Mesenteric fat pad (tissue), 1 donor: ENCODE measurements at places on chromosomes 16 and 17.

GRCh38 chr16:84730406-84731106, 30.8 kb downstream of the USP10 start:
- DNase-seq = no peak

DNA sequence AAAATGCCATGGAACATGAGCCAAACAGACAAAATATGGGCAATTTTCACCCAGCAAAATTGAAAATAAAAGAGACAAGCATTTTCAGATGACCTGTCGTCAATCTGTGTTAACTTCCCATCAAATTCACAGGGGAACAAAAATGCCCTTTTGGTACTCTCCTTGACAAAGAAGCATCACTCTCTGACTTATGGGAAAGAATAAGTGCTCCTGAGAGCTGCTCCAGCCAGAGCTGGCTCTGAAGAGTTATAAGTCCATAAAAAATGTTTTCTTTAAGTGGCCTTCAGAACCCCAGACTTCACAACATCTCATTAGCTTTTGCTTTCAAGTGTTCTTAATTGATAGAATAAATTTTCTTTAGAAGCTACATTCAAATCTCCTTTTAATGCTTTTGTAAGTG, 721.4 kb upstream of the GOT2 start:
- no peak for DNase-seq

- DNase-seq = no peak
Measured at GRCh38 chr16:75506574-75506973, 11.3 kb upstream of the CHST6 start.

- no peak for DNase-seq
Measured at GRCh38 chr16:30122604-30123160, 338 bp downstream of the MAPK3 start.

DNA sequence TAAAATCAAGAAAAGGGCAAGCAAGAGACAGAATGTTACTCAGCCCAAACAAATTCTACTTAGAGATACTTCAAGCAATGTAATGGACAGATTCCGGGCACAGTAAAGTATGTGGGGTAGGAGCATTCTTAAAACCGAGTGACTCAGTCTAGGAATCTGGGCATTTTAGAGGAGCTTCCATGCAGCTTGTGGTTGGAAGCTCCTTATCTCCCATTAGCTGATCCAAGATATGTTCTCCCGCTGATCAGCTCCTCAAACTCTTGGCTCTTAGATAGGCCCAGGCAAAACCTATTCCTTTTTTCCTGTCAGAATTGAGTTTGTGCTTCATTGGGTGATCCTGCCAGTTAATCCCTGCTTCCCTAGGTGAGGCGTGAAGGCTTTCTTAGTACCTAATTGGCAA, 303.3 kb downstream of the CEP112 start:
- no peak for DNase-seq

- no peak for DNase-seq
Measured at GRCh38 chr16:85369741-85370528, 243.2 kb upstream of the GSE1 start.

DNA sequence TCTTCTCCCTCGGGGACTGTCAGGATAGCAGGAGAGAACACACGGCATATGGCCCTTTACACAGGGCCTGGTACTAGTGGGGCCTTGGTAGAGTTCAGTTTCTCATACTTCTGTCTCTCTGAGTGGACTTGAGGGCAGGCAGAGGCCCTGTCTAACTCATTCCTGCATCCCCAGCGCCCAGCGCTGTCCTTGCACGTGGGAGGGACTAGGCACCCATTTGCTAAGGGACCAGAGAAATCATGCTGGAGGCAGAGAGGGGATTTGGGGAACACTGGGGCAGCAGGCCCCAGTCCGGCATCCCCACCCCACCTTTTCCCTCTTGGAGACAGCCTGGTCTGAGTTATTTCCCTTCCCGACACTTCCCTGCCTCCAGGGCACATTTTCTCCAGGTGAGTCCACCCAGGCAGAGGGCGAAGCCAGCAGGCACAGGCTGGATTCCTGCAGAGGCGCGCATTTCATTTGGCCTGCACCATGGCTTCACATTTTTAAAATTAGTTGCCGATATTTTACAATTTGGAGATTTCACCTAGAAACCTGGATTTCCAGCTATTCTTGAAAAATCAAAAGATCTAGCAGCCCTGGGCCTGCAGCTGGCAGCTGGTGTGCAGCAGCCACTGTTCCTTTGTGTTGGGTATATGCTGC, 9.7 kb upstream of the NKD1 start:
- DNase-seq = no peak

GRCh38 chr16:69486724-69487123, 62.3 kb downstream of the CYB5B start:
- DNase-seq = no peak

DNA sequence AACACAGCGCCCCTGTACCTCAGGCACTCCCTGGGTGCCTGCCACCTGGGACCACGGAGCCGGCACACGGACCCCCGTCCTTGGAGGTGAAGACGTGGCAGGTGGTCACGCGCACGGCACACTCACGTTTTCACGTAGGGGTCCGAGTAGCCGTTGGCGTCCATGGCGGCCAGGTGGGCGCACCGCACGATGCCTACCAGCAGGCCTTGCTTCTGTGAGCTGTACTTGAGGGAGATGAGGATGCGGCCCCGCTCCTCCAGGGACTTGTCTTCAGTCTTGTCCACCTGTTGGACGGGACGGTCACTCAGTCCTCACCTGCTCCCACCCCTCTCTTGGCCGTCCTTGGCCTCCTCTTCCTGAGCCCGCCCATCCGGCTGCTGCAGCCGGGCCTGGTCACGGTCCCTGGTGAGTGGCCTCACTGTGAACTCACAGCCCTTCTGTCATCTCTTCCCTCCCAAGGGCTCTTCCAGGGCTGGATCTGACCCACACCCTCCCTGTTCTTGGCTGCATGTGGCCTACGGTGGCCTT, 18.8 kb downstream of the SCGB1C2 start:
- DNase-seq = no peak

- no peak for DNase-seq
Measured at GRCh38 chr17:3946711-3947235, 17.5 kb downstream of the ATP2A3 start.

- no peak for DNase-seq
Measured at GRCh38 chr16:12252616-12253015, 276.1 kb downstream of the SNX29 start.

DNA sequence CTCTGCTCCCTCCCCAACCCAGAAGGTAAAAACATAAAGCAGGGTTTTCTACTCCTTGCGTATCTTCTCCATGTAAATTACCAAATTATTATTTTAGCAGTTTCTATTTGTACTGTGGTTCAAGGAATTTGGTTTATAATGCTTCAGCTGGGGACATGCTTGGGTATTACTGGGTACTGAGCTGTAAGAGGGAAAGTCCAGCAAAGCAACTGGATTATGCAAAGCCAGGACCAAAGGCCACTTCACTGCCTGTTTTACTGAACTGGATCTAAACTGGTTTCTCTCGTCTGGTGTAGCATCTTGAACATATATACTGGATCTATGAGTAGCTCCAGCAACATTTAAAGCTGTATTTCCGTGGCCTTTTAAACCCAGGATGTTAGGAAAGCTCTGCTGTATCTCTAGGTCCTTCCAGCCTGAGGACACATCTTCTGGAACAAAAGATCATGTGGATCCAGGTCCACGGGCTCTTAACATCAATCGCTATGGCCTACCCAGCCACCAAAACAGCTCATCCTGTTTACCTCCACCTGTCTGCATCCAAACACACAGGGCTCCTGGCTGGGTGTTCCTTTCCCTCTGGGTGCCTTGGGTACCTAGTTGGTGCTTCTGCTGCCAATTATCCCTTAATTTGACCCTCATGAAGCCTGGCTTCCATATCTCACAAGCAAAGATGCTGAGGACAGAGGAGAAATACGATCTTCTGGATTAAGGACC, 7.2 kb downstream of the PMP22 start:
- no peak for DNase-seq

DNA sequence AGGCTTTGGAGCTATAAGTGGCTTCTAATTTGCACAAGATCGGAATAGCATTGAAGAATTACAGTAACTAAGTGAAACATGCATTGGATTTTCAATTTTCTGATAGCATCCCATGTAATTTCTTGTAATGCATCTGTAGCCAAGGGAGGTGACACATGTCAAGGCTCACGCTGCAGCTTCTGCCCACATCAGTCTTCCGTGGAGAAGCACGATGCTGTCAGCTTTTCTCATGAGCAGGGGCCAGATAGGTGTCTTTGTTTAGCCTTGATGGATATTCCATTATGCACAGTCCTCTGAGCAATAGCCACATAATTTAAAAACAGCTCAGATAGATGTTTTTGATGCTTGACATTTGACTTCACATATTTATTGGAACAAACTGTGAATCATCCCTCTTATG, 1046.9 kb upstream of the EEF2KMT start:
- DNase-seq = no peak

DNA sequence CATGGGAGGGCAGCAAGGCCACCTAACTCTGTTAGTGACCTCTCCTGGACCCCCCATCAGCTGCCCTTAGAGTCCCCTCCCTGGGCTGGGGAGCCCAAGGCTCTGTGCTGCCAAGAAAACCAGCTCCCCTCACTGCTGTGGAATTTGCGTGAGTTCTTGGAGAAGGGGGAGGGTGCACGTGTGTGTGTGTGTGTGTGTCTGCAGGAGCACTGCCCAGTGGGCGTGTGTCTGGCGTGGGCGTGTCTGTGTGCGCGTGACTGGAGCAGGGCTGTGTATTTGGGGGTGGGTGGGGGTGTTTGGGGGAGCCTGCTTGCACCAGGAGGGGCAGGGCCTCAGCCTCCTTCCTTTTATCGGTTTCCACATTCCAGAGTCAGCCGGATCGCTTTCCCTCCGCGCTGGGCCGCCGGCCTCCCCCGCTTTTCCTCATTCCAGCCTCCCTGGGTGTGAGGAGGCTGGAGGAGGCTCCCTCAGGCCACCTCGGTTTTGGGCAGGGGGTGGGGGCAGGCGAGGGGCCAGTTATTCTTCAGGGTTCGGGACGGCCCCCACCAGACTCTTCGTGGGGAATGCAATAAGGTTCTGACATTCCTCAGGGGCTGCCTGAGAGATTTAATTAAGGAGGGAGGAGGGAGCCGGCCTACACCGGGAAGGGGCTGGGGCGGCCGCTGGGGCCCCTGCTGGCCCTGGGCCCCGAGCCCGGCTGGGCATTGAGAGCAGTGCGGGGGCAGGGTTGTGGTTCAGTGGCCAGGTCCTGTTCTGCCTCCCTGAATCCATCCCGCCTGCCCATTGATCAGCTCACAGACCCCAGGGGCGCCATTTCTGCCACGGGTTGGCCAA, 2.5 kb downstream of the VASN start:
- no peak for DNase-seq

DNA sequence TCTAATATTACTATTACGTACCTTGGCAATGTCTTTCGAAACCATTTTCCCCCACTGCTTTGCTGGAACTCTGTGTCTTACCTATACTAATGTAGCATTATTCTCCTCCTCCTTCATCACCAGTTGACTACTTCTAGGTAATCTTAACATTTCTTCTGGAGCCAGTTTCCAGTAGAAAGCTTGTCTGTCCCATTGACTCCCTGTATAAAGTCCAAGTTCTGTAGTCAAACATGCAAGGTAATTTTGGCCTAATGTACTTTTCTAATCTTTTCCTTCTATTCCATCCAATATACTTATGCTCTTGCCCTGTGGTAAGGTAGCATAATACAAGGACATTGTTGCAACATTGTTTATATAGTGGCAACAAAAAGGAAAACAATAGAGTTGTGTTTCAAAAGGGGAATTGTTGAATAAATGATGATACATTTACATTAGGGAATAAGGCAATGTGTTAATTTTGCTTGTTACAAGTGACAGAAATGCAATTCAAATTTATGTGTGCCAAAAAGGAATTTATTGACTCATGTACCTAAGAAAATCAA, 27.9 kb downstream of the OMG start:
- DNase-seq = no peak

DNA sequence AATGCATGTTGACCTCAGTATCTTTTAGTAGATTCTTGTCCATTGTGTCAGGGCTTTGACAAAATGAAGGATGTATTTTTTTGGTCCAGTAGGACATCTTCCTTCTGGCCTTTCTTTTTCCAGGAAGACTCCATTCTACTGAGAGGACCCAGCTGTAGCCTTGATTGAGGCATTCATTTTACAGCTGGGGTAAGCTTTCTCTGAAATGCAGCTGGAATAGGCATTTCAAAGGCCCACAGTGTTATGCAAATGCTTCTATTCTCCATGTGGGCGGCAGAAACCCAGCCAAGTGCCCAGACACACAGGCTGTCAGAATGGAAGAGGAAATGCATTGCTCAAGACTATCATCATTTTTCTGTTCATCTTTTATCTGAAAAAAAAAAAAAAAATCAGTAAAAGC, 629.0 kb upstream of the CDH8 start:
- no peak for DNase-seq

DNA sequence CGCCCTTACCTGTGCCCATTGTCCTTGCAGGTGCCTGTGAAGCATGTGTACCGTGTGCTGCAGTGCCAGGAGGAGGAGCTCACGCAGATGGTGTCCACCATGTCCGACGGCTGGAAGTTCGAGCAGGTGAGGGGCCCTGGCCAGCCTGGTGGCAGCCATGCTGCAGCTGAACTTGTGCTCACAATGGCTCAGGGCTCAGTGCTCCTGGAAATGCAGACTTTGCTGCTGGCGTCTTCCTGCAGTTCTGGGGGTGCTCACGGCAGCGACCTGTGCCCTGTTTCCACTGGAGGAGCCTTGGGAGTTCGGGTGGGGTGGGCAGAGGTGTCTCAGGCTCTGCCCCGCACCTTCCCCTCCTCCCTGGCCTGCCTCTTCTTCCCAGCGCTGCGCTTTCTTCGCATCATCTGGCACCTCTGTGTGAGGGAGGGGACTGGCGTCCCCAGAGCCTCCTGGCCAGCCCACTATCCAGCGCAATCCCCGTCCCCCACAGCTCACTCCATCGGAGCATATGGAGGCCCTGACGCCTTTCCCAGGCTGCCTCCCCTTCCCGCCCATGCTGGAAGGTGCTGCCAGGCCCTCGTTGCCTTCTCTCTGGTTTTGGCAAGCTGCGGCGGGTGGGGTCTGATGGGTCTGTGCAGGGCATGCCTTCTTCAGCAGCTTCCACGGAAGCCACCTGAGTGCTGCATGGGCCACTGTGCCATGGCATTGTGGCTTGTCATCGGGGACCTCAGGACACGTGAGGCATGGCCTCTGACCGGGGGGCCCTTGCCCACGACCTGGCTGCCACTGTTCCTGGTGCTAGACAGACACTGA, 17.7 kb downstream of the KCTD5 start:
- no peak for DNase-seq
